Stimulated activated CD8-positive, alpha-beta memory T cell treated with anti-CD3 and anti-CD28 coated beads, Interleukin-7, amount 100 ng/mL, for 24 hours (primary cell): ENCODE measurements at places on chromosomes 11 and 22.

DNA sequence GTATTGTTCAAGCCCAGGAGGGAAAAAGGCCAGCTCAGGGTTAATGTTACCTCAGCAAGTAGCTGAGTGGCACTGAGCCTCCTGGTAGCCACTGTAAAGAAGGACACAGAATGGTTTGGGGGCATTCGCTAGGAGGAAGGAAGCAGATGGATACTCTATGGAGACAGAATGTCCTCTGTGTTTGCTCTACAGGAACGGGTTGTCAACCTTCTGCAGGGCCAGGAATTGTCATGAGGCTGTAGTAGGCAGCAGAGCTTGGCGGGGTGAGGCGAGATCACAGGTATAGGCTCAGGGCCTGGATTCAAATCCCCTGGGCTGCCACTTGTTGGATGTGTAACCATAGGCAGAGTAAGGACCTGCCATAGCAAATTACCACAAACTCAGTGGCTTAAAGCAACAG is 3.0 kb upstream of the LRRC75B start:
- no peak for DNase-seq

DNA sequence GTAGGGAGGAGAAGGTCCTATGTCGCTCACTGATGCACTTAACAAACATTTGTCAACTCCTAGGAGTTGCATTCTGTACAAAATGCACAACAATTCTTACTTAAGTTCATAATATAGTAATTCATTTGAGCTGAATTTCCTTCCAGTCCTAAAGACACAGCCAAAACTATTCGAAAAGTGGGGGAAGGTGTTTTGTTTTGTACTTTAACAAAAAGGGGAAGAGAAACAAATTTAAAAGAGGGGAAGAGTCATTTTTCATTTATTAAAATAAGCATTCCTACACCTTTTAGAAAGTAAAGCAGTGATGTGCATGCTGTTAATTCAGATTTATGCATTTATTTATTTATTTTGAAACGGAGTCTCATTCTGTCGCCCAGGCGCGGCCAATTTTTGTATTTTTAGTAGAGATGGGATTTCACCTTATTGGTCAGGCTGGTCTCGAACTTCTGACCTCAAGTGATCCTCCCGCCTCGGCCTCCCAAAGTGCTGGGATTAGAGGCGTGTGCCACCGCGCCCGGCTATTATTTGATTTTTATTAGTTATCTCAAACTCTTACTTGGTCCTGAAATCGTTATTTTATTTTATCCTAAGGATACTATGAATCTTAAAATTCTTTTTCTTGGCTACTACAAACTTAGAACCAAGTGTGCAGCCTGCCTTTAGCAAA is 1.1 kb upstream of the FANCF start:
- no peak for DNase-seq

DNA sequence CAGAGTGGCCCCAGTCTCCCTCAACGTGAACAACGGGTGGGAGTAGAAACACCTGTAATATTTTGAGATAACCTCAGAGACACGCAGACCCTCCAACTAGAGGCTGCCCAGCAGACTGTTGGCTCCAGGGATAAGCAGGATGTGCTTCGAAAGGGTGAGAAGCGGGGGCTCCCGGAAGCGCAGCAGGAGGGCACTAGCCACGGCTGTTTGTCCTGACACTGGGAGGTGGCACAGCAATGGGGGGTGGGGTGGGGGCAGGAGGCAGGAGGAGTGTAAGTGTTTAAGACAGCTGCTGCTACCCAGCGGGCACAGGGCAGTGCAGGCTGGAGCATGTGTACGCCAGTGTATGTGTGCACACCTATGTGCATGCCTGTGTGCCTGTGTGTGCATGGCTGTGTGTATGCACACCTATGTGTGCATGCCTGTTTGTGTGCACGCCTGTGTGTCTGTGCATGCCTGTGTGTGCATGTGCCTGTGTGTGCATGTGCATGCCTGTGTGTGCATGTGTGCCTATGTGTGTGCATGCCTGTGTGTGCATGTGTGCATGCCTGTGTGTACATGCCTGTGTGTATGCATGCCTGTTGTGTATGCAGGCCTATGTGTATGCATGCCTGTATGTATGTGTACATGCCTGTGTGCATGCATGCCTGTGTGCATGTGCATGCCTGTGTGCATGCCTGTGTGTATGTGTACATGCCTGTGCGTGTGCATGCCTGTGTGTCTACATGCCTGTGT is 154.7 kb downstream of the SHANK2 start:
- no peak for DNase-seq

- DNase-seq = no peak
These were observed 1495.2 kb downstream of the TBC1D22A start for GRCh38 chr22:48257685-48258055.

- no peak for DNase-seq
These were observed 7.9 kb downstream of the ADORA2A start for GRCh38 chr22:24435323-24435645.

GRCh38 chr22:42203609-42204008 is 66.8 kb downstream of the TCF20 start:
- no peak for DNase-seq

DNA sequence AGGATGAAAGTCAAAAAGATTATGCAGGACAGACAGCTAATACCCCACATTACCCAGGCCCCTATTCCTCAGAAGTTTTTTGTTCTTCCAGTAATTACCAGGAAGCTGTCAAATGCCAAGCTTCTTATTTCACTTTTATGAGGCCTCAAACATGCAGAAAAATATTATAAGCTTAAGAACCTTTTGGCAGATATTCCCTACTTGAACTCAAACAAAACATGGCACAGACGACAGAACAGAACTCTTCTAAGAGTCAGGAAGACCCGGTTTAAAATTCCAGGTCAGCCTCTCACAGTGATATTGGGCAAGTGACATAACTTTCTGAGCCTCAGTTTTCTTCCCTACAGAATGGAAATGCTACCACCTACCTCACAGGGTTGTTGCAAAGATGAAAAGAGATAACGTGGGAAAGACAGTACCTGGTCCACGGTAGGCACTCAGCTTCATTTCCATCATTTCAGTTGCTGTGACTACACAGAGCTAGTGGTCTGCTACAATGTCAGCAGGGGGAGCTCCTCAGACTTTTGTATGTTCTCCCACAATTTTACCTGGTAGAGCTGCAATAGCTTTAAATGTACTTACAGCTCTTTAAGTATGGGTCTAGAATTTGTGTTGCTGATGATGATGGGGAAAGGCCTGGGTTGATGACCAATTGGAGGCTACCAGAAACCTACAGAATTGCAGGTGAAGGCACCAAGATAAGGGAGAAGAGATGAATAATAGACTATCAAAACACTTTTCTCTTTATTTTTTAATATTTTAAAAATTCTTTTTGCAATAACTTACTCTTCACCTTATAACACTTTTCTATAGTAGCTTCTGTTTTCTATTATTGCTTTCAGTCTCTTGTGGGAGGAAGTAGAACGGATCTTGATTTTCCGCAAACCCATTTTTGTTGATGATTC is 98.3 kb upstream of the CHRM4 start:
- peak; percentile 4 for DNase-seq

DNA sequence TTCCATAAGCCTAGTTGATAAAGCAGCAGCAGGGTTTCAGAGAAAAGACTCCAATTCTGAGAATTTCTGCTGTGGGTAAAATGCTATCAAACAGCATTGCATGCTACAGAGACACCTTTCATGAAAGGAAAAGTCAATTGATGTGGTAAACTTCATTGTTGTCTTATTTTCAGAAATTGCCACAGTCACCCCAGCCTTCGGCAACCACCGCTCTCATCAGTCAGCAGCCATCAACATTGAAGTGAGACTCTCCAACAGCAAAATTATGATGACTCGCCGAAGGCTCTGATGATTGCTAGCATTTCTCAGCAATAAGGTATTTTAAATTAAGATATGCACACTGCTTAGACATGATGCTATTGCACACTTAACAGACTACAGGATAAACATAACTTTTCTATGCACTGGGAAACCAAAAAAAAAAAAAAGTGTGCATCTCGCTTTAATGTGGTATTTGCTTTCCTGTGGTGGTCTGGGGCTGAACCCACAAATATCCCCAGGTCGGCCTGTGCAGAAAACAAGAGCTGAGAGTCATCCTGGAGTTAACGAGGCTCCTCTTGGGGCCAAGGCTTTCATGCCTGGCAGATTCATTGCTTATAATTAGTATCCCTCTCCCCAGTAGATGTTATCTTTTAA is 192.1 kb downstream of the CTTN start:
- DNase-seq = no peak

DNA sequence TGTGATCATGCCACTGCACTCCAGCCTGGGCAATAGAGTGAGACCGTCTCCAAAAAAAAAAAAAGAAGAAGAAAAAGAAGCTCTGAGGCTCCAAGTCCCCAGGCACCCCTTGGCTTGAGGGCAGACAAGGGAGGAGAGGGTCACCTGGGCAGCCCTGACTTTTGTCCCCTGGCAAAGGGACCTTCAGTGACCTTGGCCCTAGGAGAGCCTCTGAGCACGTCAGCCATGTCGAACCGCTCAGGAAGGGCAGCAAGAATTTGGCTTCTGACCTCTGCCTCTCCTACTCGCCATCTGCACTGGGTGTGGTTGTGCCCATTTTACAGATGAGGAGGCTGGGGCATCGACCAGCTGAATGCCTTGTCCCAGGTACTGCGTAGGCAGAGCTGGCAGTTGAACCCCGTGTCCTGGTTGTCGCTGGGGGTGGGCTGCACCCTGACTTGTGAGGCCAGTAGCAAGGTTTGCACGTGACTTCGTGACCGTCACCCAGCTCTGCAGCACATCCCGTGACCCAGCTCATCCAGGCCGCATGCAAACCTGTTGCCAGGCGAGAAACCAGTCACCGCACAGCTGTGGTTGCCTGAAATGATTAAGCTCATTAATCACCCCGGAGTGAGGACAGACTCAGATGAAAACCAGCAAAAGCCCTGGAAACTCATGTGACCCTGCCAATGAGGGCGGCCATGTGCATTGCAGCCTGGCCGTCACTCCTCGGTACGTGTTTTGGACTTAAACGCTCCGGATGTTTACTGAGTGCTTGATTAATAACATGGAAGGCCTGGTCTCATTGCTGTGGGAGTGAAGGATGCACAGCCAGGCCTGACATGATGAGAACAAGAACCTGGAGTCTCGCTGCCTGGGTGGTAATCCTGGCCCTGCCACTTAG is 47.7 kb upstream of the PPP6R3 start:
- no peak for DNase-seq

GRCh38 chr22:23835484-23836144 is 3.2 kb downstream of the DERL3 start:
- no peak for DNase-seq

GRCh38 chr22:38461414-38462081 is 6.3 kb upstream of the KDELR3 start:
- peak; percentile 26 for DNase-seq

GRCh38 chr11:130555251-130555841 is 106.9 kb downstream of the ADAMTS15 start:
- DNase-seq = no peak

DNA sequence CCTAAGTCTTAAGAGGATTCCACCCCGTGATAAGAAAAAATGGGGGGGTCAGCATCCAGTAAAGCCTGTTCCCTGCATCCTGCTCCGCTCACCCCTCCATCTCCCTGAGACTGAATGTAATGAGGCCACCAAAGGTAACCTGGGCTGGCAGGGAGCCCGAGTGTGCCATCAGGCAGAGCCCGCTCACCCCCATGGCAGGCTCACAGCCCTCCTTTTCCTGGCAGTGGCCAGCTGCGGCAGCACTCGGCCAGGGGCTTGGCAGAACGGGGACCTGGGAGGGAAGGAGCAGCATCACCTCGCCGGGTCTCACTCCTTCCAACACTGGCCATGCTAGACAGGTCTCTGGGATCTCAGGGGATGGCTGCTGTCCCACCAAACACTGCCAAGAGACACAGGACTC is 64.4 kb downstream of the PRDM11 start:
- DNase-seq = no peak

DNA sequence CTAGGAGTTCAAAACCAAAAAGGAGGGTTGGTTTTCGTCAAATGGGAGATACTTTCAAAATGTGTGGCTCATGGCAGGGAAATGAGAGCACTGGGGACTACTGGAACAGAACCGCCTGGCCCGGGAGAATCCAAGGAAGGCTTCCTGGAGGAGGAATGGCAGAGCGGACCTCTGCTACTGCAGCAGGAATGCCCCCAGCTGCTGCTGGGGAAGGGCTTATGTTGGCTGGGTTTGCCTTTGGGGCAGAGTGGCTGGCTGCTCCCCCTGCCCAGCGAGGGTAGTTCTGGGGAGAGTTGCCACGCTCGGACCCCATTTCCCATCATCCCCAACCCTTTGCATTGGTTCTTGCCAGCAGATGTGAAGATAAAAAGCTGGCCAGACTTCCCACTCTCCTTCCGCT is 10.6 kb upstream of the APOBEC3A start:
- no peak for DNase-seq

GRCh38 chr11:15750535-15751308 is 605.6 kb downstream of the SOX6 start:
- no peak for DNase-seq

- DNase-seq = no peak
These were observed 73.5 kb downstream of the SC5D start for GRCh38 chr11:121366038-121366437.

GRCh38 chr11:8639655-8640054 is 42.8 kb downstream of the TRIM66 start:
- no peak for DNase-seq

GRCh38 chr11:94647926-94648325 is 80.8 kb downstream of the PIWIL4 start:
- no peak for DNase-seq

DNA sequence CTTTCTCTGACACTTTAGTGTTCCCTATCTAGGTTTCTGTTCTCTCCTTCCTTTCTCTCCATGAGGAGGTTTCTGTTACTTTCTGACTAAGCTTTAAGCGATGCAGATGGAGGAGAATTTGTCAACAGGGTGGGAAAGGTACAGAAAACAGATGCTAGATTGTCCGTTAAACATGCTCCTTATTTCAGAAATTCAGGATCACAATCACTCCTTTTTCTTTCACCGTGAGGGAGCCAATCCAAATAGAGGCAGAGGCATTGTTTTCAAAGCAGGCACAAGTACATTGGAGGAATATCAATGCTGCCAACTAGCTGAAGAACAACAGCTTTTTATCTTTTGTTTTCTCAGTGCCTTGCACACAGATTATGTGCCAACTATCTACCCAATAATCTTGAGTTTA is 215.7 kb upstream of the FOLH1 start:
- DNase-seq = no peak

- no peak for DNase-seq
These were observed 86.9 kb upstream of the SPON1 start for GRCh38 chr11:13875643-13876042.

- no peak for DNase-seq
These were observed 270.5 kb downstream of the TENM4 start for GRCh38 chr11:79170321-79170720.

- no peak for DNase-seq
These were observed 27.1 kb downstream of the AGBL2 start for GRCh38 chr11:47688111-47688510.
